ENCODE measurements at places on chromosomes 5 and 9.

DNA sequence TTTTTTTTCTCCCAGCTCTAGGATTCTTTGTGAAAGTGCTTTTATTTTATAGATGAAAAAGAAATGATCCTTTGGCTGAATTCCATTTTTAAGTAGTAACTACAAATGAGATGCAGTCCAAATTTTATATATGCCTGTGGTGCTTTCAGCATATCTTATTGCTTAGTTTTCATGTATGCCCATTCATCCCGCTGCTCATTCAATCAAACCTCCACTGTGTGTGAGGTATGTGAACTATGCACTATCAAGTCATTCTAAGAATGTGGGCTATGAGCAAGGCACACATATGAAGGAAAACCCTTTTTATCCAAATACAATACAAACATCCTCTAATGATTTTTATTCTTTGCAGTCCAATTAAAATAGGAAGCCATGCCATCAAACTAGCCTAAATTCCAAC lies 1069.1 kb upstream of the DMAC1 start:
- no peaks in the 10 kb centered on the region for H3K27me3 ChIP-seq
- H3K4me3 ChIP-seq: no peak overlapping the region
- H3K36me3 ChIP-seq: no peaks in the 10 kb centered on the region

DNA sequence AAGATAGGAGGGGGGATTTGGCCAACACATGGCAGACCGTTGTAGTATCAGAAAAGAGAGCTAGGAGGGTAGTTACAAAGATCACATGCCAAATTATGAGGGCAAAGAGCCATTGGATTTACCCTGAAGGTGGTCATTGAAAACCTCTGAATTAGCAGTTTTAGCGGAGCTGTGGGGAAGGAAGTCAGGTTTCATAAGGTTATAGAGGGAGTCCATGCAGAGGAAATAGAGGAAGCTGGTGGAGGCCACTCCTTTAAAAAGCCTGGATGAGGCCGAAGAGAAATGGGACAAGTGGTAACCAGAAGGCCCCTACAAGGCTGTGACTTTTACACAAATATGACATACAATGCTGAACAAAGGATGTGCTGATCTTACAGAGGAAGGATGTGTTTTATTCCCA lies 13.2 kb downstream of the DOCK8 start:
- H3K4me1 ChIP-seq: peaks cover 14% of the 10 kb centered on the region
- H3K27me3 ChIP-seq: no peaks in the 10 kb centered on the region
- no peak overlapping the region for H3K4me3 ChIP-seq
- no peak for DNase-seq
- peaks cover 16% of the 10 kb centered on the region for H3K36me3 ChIP-seq

DNA sequence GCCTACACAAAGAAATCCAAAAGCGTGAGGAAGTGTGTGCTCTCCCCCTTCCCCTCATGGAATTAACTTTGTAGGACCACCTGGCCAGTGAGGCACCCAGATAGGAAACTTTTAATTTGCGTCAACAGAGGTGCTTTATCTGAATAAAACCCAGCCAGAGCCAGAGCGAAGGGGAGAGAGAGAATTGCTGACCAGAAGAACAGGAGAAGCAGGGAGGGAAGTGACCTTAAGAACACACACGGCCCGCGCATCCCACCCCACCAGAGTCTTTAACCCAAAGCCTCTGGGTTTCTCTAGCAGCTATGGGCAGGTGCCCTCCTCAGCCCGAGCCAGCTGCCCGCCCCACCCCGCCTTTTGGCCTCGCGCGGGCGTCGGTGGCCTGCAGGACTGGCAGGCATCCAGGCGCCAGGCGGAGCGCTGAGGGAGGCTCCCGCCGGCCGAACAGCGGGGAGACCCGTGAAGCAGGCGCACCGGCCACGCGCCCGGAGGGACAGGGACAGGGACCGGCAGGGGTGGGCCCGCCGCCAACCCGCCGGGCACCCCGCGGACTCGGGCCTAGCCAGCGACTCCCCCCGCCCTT lies 580 bp downstream of the ERAP1 start:
- H3K27ac ChIP-seq: peak overlapping the region; percentile 95
- peaks cover 81% of the 10 kb centered on the region for H3K4me1 ChIP-seq
- no peak for DNase-seq
- H3K27me3 ChIP-seq: no peaks in the 10 kb centered on the region
- peaks cover 34% of the 10 kb centered on the region for H3K36me3 ChIP-seq

GRCh38 chr5:151157426-151158286 lies at the start of gene ANXA6:
TSS of gene ANXA6 (minus strand) at chr5:151157779. CDS start at chr5:151147901, 9,878 bp downstream.
- H3K36me3 ChIP-seq: peaks cover 14% of the 10 kb centered on the region
- H3K4me1 ChIP-seq: peaks cover 58% of the 10 kb centered on the region
- peak within 1 kb of the TSS; percentile 92 for H3K27ac ChIP-seq
- peaks cover 2% of the 10 kb centered on the region for H3K27me3 ChIP-seq
- DNase-seq: peak; percentile 66

- no peak within 1 kb of the TSS for H3K27ac ChIP-seq
- peaks cover 45% of the 10 kb centered on the region for H3K27me3 ChIP-seq
- H3K4me1 ChIP-seq: peaks cover 7% of the 10 kb centered on the region
- peak within 1 kb of the TSS; percentile 81 for H3K4me3 ChIP-seq
Observed at GRCh38 chr5:177086654-177087397, at the start of gene FGFR4. TSS of gene FGFR4 (plus strand) at chr5:177086915. CDS start at chr5:177089603, 2,688 bp downstream.

DNA sequence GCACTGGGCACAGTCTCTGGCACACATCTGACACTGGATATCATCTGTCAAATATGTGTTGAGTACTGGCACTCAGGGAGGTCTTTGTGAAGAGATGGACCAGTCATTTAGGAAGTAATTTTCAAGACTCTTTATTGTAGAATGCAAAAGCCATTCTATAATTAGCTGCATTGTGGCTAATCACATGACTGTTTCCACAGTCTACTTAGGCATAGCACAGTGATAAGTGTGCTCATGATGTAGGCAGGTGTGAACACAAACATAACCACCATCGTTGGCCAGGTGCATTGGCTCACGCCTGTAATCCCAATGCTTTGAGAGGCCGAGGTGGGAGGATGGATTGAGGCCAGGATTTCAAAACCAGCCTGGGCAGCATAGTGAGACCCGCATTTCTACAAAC lies 62.2 kb downstream of the CFAP77 start:
- no peak overlapping the region for H3K4me3 ChIP-seq
- DNase-seq: no peak
- no peak overlapping the region for H3K27ac ChIP-seq
- H3K27me3 ChIP-seq: peaks cover 12% of the 10 kb centered on the region
- H3K4me1 ChIP-seq: no peaks in the 10 kb centered on the region

- H3K36me3 ChIP-seq: no peaks in the 10 kb centered on the region
- H3K4me3 ChIP-seq: no peak overlapping the region
- DNase-seq: no peak
Observed at GRCh38 chr9:83183621-83184020, 120.7 kb upstream of the RASEF start.

DNA sequence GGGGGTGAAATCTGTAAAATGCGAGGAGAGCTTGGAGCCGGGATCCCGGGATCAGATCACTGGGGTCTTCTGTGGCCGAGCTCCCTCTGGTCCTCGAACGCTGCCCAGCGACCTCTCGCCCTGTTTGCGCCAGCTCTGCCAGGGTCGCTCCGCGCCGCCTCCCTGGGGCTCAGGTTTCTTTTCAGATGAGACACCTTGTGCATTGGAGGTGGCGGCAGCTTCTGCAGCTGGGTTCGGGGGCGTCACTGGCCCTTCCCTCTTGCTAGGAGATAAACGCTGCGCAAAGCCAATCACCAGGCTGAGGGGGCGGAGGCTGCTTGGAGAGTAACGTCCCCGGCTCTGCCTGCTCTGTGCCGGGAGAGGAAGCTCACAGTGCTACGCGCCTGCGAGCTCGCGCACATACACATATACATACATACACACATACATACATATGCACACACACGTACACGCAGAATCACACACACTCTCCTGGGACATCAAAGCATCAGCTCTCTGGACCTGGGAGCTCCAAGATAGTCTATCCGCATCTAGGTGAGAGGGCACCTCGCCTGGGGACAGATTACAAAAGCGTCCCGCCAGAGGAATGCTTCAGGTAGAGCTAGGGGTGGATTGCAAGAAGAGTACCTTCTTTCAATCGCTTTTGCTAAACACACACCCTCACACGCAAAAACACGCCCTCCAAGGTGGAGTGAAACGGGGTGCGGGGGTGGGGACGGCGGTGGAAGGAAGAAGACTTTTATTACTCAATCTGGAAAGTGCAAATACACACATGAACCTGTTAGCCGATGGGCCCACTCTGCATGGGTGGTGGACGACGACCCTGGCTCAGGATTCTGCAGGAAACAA lies at the start of gene ST8SIA4:
Gene ST8SIA4, minus strand, starts transcription at position 244 of the 849 bp plus-strand sequence. CDS start 327 bp downstream, outside the sequence.
- peak within 1 kb of the TSS; percentile 96 for H3K4me3 ChIP-seq
- no peaks in the 10 kb centered on the region for H3K27me3 ChIP-seq
- peaks cover 41% of the 10 kb centered on the region for H3K4me1 ChIP-seq
- H3K27ac ChIP-seq: peak within 1 kb of the TSS; percentile 99
- H3K36me3 ChIP-seq: peaks cover 28% of the 10 kb centered on the region
- DNase-seq: peak; percentile 90

DNA sequence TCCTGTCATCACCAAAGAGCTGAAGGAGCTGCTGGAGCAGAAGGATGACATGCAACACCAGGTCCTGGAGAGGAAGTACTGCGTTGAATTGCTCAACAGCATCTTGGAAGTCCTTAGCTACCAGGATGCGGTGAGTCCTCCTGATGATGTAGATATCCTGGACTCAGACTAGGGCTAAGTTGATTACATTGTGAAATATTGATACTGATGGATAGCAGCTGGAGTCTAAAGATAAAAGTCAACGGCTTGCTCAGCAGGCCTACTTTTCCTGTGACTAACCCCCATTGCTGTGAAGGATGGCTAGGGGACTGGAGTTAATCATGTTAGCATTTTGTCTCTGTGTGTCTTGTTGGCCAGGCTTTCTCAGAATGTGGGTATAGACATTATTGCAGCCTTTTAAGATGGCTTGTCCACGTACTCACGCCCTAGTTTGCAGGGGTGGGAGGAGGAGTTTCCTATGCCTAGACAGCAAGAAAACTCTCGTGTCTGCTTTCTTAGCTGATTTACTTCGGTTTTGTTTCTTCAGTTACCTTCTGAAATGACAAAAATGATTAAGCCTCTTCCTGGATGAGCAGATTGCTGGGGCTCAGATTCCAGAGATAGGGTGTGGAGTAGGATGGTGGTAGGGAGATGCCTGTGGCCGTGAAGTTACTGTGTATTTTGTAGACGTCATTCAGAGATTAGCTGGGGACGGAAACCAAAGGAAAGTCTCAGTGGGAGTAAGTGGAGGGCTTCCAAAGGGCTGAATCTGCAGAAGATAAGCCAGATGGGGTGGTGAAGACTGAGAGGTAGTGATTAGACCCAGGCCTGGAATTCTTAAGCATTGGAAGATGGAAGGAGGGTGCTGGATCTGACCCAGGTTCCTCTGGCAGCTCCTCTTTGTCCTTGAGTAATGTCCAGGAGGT lies 166.3 kb downstream of the DOCK2 start:
- H3K27me3 ChIP-seq: no peaks in the 10 kb centered on the region
- H3K27ac ChIP-seq: peak overlapping the region; percentile 47
- H3K36me3 ChIP-seq: peaks cover 41% of the 10 kb centered on the region
- H3K4me1 ChIP-seq: peaks cover 67% of the 10 kb centered on the region

DNA sequence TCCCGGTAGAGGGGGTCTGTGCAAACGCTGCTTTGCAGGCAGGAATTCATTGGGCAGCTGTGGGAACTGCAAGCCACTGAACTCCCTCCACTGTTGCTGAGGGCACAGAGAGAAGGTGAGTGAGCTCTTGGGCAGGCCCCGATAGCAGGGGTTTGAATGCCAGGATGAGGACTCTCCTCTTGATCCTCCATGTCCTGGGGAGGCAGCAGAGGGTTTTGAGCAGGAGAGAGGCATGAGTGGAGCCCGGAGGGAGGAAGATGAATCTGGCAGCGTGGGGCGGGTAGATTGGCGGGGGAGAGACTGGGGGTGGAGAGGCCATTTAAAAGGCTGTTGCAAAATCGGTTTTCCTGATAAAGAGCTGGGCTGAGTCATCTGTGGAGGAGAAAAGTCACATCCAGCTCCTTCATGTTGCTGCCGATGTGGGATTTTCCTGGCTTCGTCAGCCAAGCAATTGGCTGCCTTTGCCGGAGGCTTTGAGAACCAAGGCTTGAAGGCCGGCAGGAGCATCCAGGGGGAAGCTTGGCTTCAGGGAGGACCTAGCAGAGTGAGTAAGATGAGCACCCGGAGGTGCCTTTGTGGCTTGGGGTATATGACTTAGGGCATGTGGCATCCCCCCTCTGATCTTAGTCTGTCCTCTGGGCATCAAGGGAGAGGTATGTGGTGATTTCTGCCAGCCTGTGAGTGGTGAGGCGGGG lies at the start of gene SYNPO:
Gene SYNPO, plus strand, starts transcription at position 350 of the 695 bp plus-strand sequence. CDS start 7,616 bp downstream, outside the sequence.
- no peak for DNase-seq
- peaks cover 11% of the 10 kb centered on the region for H3K27me3 ChIP-seq
- H3K4me1 ChIP-seq: no peaks in the 10 kb centered on the region
- H3K27ac ChIP-seq: no peak within 1 kb of the TSS

- DNase-seq: no peak
- H3K4me3 ChIP-seq: no peak overlapping the region
- no peak overlapping the region for H3K27ac ChIP-seq
- peaks cover 7% of the 10 kb centered on the region for H3K27me3 ChIP-seq
- H3K4me1 ChIP-seq: no peaks in the 10 kb centered on the region
Observed at GRCh38 chr5:14239951-14240350, 96.8 kb downstream of the TRIO start.

- no peak overlapping the region for H3K27ac ChIP-seq
- H3K27me3 ChIP-seq: peaks cover 9% of the 10 kb centered on the region
- no peak for DNase-seq
Observed at GRCh38 chr9:114516913-114517312, 11.6 kb upstream of the WHRN start.

DNA sequence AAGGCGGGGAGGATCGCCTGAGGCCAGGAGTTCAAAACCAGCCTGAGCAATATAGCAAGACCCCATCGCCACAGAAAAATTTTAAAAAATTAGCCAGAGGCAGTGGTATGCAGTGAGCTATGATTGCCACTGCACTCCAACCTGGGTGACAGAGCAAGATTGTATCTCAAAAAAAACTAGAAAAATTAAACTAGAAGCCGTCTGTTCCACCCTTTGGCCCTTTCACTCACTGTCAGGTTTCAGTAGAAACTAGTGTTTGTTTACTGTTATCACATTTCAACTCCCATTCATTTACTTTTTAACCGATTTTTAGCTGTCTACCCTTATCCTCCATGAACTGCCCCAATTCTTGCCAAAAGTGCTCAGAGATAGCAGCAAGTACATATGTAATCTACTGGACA lies 8.3 kb downstream of the UGCG start:
- H3K4me1 ChIP-seq: peaks cover 26% of the 10 kb centered on the region
- no peak overlapping the region for H3K27ac ChIP-seq
- no peak for DNase-seq
- H3K4me3 ChIP-seq: no peak overlapping the region
- H3K36me3 ChIP-seq: peaks cover 13% of the 10 kb centered on the region
- no peaks in the 10 kb centered on the region for H3K27me3 ChIP-seq
